Hematopoietic multipotent progenitor cell treated with erythropoietin and hydrocortisone succinate and interleukin-3 and kit ligand, for 8 days (in vitro differentiated cells): ENCODE measurements at places on chromosomes 12 and 14.

GRCh38 chr12:102483466-102483865, 3.1 kb upstream of the IGF1 start:
- DNase-seq = no peak

DNA sequence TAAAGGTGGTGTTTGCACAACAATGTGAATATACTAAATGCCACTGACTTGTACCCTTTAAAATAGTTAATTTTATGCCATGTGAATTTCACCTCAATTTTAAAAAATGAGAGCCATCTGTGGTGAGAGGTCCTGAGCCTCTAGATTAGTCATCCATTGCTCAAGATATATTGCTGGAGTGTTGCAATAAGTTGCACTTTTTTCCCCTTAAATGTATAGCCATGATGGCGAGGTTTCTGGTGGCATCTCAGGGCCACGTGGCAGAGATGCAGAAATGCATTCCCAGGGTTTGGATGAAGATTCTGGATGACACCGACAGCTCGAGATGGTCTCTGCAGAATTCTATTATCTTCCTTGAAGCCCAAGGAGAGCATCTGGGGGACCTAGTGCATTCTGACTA, 153.7 kb downstream of the AACS start:
- no peak for DNase-seq

DNA sequence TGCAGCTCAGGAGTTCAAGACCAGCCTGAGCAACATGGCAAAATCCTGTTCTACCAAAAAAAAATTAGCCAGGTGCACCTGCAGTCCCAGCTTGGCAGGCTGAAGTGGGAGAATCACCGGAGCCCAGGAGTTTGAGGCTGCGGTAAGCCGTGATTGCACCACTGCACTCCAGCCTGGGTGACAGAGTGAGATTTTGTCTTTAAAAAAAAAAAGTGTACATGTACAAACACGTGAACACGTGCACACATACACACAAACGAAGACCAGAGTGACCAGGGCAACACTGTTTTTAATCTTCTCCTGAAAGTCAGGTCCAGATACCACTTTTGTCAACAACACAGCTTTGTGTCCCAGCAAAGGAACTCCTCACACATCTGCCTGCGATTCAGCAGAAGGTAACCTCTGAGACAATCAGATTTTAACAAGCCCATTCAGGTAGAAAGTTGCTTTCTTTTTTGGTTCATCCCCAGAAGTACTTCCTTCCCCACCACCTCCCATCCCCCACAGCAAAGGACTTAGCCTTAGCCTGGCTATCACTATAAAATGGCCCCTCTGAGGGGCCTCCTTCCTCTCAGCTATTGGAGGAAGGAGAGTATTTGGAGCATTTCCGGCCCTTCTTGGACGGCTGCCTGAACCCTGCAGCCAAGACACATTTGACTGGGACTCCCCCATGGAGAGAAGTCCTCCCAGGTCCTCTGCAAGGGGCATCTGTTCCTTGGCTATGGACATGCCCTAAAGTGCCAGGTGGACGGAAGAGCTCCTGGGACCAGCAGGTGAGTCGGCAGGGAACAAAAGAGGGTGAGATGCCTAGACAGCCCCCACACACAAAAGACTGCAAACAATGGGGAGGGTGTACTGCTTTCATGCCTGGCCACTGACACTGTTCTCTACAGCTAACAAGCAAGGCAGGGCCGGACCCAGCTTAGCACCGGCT, 9.8 kb downstream of the CTDSP2 start:
- peak; percentile 77 for DNase-seq

DNA sequence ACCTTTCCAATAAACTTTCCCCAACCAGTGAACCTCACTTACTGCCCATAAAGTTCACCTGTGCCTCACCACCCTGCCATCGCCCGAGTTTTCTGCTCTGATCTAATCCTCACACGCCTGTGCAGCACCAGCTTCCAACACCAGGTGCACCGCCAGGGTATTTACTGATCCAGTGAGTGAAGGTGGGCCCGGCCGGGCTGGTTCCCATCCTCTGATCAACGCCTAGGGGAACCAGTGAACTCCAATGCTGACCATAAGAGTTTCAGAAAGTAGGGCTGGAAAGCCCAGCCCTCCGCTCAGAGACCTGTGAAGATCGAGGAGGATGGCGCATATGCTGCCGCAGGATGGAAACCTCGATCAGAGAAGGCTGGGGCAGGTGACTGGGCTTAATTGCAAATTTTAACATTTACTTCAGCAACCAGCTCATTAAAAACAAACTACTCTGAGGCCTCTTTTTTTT, 685 bp upstream of the MYL6B start:
- DNase-seq = peak; percentile 80
